ENCODE measurements at places on chromosomes 7 and 10.

DNA sequence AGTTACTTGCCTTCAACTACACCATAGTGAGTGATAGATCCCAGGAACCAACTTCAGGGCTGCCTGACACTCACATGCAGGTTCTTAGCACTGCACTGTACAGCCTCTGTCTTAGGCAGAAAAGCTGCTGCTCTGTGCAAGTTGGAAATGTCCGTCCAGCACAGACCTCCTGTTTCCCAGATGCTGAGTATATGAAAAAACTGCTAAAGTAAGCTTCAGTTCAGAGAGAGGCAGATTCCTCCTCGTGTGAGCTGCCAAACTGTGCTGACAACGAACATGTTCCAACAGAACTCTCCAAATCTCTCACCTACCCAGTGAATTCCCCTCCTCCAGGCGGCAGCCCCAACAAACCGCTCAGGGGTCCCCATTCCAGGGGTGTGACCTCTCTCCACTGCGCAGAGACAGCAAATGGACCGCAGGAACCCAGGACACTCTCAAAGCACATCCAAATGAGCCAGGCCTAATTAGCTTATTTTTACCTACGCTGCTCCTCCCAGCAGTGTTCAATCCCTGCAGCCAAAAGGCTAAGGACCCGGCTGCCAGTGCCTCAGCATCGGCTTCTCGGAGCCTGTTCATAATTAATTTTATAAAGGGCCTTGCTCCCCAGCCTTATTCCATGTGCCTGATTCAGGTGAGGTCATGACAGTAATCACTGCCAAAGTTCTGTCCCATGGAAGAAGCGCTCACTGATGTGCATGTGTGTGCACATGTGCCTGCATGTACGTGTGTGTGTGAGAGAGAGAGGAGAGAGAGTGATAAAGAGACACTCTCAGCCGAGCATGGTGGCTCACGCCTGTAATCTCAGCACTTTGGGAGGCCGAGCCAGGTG lies 159.5 kb upstream of the AUTS2 start:
- no peak for DNase-seq

DNA sequence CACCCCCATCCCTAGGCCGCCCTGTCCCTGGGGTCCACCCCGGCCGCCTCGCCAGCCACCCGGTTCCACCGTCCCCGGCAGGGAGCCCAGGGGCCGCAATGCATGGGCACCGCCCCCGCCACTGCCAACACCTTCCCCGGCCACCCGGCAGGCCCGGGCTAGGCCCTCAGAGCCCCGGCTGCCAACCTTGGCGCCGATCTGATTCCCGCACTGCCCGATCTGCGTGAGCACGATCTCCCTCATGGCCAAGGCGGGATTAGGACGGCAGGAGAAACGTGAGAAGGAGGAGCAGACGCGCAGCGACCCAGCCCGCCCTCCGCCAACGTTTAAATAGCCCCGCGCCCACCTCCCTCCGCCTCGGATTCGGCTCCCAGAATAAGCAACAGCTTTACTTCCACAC lies at the start of gene TUBB8:
Gene TUBB8 (minus strand): TSS at position 301 of the 400 bp plus-strand sequence. CDS start 58 bp downstream, at position 243.
- no peak for DNase-seq

- DNase-seq = no peak
These were observed 70.9 kb downstream of the CDK1 start for GRCh38 chr10:60849217-60849616.

- no peak for DNase-seq
These were observed 48.0 kb downstream of the ZNF467 start for GRCh38 chr7:149725426-149725821.

DNA sequence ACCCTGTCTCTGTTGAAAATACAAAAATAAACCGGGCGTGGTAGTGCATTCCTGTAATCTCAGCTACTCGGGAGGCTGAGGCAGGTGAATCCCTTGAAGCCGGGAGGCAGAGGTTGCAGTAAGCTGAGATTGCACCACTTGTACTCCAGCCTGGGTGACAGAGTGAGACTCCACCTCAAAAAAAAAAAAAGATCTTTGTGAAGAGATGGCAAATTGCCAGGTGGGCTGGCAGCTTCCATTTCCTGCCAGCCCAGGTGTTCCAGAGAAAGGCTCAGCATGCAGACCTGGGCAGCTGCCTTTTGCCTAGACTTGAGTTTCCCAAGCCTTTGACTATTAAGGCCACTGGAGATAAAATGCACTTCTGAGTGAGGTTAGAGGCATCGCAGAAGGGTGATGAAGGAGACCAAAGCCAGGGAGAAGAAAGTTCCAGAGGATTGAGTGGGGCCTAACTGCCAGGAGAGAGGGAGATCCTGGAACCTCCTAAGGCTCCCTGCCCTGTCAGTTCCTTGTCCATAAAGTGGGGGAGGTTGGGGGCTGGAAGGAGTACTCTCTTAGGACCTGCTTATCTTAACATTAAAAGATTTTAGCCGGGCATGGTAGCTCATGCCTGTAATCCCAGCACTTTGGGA lies 10.0 kb upstream of the DDIT4 start:
- DNase-seq = no peak

DNA sequence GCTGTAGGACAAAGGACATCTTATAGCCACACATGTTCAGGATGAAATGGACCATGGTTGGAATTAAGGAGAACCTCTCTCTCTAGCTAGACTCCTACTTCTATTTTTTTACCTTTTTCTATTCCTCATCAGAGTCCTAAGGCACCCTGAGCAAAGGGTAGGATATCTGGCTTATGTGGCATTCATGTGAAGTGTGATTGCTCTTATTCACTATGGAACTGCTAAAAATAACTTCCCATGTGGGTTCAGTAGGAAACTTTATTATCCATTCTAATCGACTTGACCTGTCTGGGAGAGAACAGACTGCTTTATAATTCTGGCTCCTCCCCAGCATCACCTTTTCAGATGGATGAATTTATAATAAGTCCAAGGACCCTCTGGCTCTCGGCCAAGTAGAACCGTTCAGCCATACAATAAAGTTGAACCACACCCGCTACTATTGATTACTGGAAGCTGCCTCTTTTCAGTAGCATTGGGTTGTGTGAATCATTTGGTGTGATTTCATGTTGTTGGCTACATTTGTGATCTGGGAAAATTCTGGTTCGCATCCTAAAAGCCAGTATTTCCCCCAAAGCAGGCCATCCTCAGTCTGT lies 117.5 kb downstream of the NRF1 start:
- no peak for DNase-seq

DNA sequence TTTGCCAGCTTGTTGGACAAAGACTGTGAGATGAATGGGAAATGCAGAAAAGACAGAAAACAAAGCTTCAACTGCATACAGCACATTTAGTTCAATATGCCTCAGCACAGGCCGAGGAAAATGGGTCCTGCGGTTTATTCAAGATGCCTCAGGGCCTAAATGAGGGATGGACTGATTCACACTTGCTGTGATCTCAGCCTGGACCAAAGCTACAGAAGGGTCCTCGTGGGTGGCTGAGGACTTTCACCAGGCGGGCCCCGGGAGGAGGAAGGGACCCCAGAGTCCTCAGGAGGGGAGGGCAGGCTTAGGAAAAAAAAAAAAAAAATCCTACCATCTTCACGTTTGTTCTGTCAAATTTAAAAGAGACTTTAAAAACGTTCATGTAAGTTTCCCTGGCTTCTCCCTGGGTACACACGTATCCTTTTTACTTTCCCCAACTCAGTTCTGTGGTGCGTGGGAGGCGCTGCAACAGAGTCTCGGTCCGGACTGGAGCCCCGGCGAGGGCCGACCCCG lies 624 bp upstream of the ZNF783 start:
- no peak for DNase-seq
